Posterior vena cava (tissue), 2 donors: ENCODE measurements at places on chromosomes 2 and 18. TPM values are rescaled to one million over a fixed set of nuclear protein-coding genes. Genes with fewer than 3 reads are reported as not detected.

DNA sequence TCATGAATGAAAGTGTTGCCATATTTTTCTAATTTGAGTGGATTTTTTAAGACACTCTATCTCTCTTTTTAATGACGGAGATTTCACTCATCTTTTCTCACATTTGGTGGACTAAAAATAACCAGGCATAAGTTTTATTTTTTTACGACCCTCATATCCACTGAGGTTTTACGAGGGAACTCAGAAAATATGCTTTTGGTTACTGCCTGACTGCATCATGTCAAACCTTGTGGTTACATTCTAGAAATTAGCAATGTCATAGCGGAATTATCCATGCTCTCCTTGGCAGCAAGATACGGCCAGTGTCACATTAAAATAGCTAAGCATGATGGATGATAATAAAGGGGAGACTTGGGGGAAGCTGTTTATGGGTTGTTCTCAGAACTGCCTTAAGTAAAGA lies 428.6 kb upstream of the FSHR start:
- no peak for DNase-seq

RAD51AP2 gene
- total RNA-seq: not detected

DNA sequence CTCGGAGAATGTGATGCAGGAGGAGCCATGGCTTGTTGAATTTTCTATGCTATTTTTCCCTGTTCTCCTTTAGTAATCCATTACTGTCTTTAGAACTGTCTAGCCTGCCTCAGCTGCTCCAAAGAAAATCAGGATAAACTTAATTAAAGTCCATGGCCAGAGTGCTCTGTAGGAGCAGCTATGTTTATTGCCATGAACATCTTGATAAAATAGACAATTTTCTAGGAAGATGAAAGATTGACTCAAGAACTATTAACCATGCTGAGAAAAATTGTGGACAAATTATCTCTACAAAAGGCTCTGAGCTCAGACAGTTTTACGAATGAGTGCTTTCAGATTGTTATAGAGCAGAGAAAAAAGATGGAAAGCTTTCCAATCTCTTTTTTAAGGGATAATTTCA lies 193.0 kb downstream of the TTC32 start:
- DNase-seq: no peak

ACADL gene
- total RNA-seq: 9.7 TPM

DNA sequence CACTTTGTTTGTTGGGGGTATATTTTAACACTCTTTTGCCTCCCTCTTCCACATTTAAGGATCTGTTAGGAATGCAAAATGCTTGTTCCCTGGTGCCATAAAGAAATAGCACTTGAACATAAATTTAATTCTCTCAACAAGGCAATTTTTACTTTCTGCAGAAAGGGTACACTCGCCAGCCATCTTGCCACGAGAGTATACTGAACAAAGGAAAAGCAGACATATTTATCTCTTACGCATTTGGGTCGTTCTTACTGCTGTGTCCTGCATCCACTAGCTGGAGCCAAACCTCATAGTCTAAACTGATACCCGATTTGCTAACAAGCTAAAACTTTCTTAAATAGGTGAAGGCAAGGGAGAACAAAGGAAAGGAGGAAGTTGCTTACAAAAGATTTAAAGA lies 129.5 kb downstream of the B3GNT2 start:
- DNase-seq: no peak

AQP12A gene
- total RNA-seq: not detected

DNA sequence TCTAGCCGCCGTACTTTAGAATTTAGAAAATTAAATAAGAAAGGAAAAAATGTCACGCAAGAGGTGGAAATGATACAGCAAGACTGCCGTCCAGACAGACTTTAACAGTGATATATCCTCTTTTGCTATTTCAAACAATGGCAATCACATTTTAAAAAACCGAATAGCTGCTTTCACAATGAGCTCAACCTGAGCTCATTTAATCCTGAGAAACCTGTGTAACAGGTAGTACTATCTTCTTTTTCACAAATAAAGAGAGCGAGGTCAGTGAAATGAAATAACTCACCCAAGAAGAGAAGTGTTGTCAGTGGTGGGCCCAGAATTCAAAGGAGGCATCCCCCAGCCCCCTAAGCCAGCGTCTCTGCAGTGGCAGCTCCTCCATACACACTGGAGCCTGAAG lies 60.7 kb upstream of the DAPL1 start:
- DNase-seq: no peak

KCNF1 gene
- total RNA-seq: 0.19 TPM

GRCh38 chr2:55268288-55268906 lies 634 bp downstream of the MTIF2 start:
- no peak for DNase-seq

DNA sequence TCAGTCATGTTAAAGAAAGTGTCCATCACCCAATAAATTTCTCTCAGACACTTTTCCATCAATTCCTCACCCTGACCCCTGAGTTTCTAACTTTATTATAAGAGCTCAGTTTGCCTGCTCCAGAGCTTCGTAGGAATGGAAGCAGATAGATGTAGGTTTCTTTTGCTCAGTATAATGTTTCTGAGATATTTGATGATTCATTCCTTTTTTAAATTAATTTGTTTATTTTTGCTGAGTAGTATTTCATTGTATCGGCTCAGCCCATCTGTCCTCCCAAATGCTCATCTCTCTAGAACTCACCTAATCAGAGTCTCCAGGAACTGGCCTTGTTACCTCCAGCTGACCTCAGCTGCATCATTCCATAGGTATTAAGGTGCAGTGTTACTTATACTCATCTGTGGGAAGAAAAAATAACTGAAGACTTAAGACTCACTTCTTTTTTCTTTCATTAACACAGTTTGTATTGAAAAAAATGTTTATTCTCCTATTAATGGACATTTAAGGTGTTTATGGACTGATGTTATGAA lies 11.9 kb upstream of the BCL2L11 start:
- no peak for DNase-seq

POTEI gene
- not detected for total RNA-seq

DNA sequence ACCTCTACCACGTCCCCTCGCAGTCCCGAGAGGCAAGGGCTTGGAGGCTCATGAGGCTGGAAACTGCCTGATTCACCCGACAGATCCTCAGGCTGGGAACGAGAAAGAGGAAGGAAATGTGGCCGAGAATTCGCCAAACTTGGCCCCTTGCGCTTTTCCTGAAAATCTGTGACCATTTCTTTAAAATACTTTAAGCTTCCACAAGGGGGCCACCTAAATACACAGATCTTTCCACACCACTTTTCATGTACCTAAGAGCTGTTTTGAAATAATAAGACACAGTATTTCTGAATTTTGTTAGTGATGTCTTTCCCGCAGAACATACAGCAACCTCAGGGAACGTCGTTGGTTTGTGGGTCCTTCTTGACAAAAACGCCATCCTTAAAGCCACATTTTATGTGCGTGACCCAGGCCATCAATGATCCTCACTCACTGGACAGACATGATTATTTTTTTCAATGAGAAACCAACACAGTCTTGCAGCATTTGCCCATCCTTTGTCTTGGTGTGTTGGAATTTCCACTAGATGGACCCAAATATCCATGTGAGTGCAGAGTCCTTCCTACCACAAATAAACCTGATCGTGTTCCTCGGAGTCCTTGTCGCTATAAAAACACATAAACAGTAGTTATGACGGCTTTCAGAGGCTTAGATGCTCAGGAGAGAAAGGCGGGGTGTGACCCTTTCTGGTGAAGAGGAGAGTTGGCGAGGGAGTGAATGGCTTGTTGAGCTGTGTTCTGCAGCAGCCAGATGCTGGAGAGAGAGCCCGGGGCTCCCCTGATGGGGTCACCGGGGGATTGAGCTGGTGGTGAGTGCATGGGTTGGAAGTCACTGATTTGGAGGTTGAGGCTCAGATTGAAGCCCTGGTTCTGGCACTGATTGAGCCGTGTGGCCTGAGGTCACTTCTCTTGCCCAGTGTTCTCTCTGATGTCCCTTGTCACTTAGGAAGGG lies 25.0 kb downstream of the DCDC2C start:
- no peak for DNase-seq

DNA sequence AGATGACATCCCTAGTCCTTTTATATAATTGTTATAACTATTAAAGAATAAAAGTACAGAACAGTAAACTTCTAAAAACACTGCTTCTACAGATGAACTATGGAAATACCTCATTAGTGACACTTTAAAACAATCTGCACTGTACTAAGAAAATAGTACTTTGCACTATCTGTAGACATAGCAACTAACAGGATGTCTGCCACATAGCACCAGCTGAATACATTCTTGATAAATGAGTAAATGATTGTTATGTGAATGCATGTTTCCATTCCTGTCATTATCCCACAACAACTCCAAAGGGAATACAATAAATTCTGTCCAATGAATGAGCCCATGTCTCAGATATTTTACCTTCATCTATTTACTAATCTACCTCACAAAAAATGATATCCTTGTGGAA lies 115.3 kb upstream of the SLC35G4 start:
- no peak for DNase-seq

- DNase-seq: no peak
Observed at GRCh38 chr2:128921751-128922150, 603.1 kb upstream of the HS6ST1 start.

SYT4 gene
- not detected for total RNA-seq

GRCh38 chr2:15177103-15177502 lies 384.0 kb downstream of the NBAS start:
- no peak for DNase-seq

- DNase-seq: no peak
Observed at GRCh38 chr18:8238507-8238906, 370.7 kb upstream of the RAB12 start.

- DNase-seq: no peak
Observed at GRCh38 chr2:36800381-36800780, 103.9 kb downstream of the VIT start.

GRCh38 chr18:55998071-55998522 lies 410.1 kb upstream of the TCF4 start:
- no peak for DNase-seq

GRCh38 chr2:16035747-16036745 lies 95.7 kb downstream of the MYCN start:
- DNase-seq: no peak

GLI2 gene
- total RNA-seq: 13.0 TPM

DNA sequence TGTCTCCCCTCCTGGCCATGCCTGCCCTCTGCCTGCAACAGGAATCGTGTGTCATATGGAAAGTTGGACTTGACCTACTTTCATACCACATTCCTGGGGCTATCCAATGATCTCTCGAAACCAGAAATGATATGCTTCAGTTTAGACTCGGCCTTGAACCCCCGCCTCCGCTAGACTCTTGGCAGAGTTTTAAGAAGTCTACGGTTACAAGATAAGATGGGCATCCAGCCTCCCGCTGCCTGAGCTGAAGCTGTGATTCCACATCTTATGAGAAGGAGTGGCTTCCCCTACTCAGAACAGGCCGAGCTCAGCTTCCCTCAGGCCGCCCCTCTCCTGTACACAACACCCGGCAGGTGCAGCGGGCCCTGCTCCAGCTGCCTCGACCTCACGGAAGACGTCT lies 73.9 kb downstream of the MTCL1 start:
- no peak for DNase-seq

DNA sequence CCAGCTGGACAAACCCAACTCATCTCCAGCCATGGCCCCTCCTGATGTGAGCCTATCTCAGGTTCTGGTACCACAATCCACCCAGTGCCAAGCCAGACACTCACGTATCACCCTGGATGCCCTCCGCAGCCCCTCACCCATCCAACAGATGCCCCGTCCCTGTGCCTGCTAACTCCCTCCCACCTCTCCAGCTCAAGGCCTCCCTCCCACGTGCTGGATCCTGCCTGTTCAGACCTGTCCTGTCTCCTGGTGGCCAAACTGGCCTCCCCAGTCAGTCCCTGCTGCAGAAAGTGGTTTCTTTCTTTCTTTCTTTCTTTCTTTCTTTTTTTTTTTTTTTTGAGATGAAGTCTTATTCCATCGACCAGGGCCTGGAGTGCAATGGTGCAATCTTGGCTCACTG lies 86.2 kb downstream of the RRM2 start:
- DNase-seq: peak; percentile 30

OTOF gene
- 0.29 TPM for total RNA-seq

WNT10A gene
- total RNA-seq: not detected

TRIM43 gene
- total RNA-seq: not detected

DNA sequence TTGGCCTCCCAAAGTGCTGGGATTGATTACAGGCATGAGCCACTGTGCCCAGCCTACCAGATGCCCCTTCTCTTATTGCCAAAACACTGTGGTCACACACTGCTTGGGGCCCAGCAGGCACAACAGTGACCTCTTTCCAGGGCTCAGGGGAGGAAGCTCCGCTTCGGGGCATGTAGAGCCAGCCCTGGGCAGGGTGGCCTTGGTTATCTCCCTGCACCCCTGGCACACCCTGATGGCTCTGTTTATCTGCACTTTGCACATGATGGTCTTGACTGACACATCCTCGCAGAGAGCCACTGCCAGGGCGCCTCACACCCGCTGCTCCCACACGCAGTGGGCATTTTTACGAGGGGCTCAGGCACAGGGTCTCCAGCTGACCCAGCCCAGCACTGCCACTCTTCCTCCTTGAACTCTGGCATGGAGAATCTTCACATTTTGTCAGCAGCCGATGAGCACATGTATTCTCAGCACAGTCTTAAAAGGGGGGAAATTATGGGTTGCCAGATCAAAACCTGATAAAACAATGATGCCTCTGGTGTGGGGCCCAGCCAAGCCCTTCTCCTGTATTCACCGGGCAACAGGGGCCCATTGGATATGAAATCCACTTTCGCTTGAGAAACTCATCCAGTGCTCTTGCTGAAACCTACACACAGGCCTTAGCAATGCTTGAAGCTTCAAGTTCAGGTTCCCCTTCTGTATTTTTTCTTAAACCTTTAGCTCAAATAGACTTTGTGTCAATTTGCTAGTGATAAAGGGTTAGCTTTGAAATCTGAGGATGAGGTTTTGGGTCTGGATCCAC lies 5.9 kb downstream of the GYPC start:
- DNase-seq: peak; percentile 41

DNA sequence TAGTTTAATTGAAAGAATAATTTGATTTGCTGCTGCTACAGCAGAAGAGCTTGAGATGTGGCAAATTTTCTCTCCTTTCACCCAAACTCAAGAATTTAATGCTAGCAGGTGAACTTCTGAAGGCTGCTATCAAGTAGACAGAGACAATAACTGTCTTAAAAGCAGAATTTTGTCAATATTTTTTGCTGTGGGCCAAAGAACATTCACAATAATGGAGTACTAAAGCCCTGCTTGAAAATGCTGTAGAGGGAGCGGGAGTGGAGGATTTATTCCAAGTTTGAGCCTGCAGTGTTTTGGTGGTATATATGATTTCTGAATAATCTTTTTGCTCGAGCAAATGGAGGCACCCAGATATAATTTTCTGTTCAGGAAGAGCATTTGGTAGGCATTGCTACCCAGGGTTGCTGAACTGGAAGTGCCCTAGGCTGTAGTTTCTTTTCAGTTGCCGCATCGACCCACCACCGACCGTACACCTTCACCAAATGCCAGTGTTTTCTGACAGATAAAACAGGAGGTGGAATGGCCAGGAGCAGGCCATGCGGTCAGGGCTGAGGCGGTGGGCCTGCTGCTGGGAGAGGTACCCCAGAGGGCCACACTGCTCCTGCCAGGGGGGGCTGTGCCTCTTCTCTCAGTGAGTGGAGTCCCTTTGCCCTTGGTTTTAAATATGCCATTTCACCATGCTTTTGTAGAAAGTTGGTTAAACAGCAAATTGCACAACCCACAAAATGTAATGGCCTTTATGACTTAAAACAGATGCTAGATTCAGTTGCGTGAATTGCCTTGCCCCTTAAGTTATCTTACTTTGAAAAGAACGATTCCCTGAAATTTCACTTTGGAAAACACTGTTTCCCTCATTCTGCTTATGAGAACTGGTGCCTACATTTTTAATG lies 36.4 kb downstream of the TSHZ1 start:
- DNase-seq: no peak

BOLA3 gene
- total RNA-seq: 20.9 TPM

CRACDL gene
- total RNA-seq: 3.5 TPM

- no peak for DNase-seq
Observed at GRCh38 chr2:184906709-184907108, 308.4 kb downstream of the ZNF804A start.
